ENCODE measurements at places on chromosomes 6 and 20.

GRCh38 chr6:10461850-10462249 is 47.0 kb upstream of the TFAP2A start:
- DNase-seq, result no peak

- DNase-seq, result no peak
Observed at GRCh38 chr6:5481750-5482149, 220.4 kb downstream of the FARS2 start.

DNA sequence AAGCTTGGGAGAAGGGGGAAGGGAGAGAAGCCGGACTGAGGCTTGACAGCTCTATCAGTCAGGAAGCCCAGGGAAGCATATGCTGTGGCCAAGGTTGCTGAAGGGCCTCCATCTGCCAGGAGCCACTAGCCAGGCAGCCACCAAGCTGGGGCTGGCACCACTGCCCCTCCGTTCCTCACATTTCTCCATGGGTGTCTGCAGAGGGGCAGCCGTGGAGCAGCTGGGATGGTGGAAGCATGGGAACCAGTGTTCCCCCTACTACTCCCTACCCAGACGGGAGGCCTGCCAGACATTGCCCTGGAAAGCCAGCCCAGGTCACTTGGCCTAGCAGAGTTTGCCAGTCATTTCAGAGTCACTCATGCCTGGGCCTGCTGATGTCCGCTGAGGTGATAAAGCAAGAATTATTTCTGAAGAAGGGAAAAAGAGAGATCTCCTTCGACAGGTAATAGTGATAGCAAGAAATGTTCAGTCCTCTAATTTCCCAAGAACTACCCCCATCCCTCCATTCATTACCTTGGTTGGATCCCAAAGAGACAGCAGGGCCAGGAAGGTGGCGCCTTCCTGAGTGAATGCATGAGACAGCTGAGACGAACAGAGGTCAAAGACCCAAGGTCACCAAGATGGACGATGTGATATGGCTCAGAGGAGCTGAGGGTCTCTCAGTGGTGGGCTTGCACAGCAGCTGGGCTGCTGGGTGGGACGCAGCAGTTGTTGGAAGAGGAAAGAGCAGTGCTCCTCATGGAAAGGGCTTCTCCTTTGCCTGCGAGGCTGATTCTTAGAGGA is 21.9 kb downstream of the SNPH start:
- DNase-seq, result no peak

- no peak for DNase-seq
Observed at GRCh38 chr20:34235875-34236274, 5.3 kb upstream of the ASIP start.

- DNase-seq, result no peak
Observed at GRCh38 chr6:91705646-91706045, 1118.8 kb upstream of the MAP3K7 start.

DNA sequence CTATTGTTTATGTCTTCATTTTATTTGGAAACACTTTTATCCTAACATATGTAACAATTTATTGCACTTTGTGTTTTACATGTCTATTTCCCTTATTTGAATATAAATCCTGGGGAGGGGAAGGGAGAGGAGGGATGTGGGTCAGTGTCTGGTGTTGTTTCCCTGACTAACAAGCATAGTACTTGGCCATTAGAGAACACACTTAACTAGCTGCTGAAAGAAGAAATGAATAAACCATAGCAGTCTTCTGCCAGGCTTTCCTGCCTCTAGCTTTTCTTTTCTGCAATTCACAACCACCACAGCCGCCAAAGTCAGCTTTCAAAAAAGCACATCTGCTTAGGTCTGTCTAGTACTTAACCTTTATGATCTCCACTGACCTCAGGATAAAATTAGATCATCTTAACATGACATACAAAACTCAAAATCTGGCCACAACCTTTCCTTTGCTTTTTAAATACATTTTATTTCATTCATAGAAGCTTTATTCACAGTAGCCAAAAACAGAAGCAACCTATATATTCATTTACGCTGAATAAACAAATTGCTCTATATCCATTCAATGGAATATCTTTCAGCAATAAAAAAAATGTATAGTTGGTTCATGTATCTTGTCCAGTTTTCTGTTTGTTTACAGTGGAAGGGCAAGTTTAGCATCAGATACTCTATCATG is 16.3 kb downstream of the PDSS2 start:
- DNase-seq, result peak; percentile 13

DNA sequence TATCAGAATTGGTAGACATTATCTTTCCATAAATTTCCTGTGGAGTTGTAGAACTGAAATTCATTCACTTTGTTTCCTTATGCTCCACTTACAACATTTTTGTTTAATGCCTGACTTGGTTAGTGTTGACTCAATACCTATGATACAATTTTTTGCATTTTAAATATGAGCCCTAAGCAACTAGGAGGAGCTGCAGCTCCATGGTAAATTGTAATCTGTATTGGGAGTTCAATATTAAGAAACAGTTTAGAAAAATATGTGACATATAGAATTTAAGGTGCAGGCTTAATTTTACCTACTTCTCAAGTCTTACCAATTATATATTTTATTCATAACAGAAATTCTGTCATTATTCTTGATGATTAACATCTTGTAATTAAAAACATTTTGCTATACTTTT is 868.3 kb downstream of the EYS start:
- no peak for DNase-seq

GRCh38 chr20:39913274-39913673 is 775.8 kb downstream of the MAFB start:
- DNase-seq, result peak; percentile 10

DNA sequence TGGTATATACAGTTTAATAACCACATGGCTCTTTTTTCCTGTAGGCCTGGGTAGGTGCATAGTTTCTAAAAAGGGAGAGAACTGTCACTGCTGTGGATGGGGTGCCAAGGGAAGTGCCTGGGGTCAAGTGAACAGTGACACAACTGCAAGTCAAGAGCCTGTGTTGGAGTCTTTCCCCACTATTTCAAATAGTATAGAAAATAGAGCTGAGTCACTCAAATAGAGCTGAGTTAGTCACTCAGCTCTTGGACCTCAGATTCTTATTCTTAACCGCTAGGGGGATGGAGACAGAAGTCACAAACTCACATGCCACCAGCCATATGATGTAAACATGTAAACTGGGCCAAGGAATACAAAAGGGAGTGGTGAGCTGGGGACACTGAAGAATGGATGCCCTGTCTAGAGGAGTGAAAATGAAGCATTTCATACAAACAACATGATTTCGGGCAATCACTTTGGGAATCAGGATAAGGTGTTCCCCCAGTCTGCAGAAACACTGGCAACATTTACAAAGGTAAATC is 2.1 kb downstream of the NQO2 start:
- DNase-seq, result peak; percentile 92

DNA sequence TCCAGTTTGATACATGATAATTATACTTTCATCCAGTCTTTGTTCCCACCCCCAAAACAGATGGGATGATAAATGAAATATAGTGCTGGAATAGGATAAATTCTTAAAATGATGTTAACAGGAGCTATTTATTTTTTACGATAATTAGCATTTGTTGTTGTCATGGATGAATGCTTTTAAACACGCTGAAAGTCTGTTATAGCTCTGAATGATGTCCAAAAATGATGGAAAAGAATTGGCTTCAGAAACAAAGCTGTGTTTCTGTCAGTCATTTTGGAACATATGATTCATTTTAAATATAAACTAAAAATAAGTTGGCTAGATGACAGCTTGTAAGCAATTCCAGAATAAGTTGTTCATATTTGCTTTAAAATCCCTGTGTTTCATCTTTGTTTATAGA is 237.4 kb downstream of the GRIK2 start:
- DNase-seq, result no peak

GRCh38 chr6:3233904-3234303 is 6.5 kb upstream of the TUBB2B start:
- no peak for DNase-seq

- peak; percentile 6 for DNase-seq
Observed at GRCh38 chr20:9532069-9532838, 17.9 kb downstream of the LAMP5 start.

GRCh38 chr6:46525583-46525982 is 34.3 kb upstream of the RCAN2 start:
- DNase-seq, result no peak

DNA sequence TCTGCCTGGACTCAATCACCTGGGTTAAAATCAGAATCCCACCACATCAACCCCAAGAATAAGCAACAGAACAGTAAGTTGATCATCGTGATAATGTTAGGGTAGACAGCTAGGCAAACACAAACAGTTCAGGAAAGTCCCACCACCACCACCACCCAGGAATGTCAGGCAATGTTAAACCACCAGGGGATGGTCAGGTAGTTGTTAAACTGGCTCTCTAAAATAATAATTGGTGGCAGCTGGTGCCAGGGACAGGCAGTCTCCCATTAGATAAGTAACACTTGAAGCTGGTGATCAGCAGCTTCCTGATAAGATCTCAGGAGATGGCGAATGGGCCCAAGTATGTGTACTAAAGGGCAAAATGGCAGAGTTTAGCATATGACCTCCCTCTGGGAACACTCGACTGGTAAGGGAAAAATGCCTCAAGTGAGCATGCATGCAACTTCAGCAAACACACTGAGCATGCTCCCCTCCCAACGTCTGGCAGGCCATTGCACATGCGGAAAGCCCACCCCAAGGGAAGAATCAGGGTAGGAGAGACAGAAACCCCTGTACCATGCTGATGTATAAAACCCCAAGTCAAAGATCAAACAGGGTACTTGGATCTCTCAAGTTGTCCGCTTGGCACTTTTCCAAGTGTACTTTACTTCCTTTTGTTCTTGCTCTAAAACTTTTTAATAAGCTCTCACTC is 66.6 kb downstream of the IPCEF1 start:
- DNase-seq, result no peak

DNA sequence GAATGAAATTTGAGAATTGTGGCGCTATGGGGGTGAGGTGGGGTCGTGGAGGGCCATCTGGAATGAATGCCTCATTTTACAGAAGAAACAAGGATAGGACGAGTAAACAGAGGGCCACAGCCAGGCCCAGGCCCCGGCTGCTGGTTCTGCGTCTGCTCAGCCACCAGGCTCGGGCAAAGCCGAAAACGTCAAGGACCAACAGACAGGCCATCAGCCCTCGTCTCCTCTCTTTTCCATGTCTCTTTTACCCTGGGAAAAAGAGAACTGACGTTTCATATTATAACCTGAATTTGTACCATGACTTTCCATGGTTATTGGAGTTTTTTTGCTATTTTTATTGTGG is 212.4 kb upstream of the ARID1B start:
- no peak for DNase-seq

- no peak for DNase-seq
Observed at GRCh38 chr20:63785691-63786131, 45.4 kb downstream of the ZBTB46 start.

DNA sequence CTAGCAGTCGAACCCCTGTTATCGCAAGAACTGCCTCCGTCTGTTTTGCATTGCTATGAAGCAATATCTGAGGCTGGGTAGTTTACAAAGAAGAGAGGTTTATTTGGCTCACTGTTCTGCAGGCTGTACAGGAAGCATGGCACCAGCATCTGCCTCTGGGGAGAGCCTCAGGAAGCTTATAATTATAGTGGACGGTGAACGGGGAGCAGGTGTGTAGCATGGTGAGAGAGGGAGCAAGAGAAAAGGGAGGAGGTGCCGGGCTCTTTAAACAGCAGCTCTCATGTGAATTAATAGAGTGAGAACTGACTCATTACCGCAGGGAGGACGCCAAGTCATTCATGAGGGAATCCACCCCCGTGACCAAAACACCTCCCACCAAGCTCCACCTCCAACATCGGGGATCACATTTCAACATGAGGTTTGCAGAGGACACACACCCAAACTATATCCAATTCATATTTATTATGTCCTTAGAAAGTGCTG is 172.6 kb upstream of the KCNG1 start:
- peak; percentile 73 for DNase-seq

DNA sequence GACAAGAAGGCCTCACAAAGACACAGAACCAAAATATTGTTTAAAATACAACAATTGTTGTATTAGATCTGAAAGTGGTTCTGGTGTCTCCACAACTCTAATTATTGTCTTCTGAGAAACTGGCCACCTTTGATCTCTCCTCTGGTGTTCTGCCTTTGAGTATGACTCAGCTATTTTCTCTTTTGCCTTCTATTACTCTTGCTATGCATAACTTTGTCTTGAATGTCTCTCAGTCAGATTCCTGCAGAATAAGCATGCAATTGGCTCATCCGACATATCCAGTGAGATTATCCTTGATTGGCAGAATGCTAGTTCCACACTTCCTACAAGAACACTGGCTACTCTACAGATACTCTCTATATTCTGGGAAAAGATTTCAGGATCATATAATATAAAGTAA is 14.3 kb upstream of the EPM2A start:
- peak; percentile 82 for DNase-seq

DNA sequence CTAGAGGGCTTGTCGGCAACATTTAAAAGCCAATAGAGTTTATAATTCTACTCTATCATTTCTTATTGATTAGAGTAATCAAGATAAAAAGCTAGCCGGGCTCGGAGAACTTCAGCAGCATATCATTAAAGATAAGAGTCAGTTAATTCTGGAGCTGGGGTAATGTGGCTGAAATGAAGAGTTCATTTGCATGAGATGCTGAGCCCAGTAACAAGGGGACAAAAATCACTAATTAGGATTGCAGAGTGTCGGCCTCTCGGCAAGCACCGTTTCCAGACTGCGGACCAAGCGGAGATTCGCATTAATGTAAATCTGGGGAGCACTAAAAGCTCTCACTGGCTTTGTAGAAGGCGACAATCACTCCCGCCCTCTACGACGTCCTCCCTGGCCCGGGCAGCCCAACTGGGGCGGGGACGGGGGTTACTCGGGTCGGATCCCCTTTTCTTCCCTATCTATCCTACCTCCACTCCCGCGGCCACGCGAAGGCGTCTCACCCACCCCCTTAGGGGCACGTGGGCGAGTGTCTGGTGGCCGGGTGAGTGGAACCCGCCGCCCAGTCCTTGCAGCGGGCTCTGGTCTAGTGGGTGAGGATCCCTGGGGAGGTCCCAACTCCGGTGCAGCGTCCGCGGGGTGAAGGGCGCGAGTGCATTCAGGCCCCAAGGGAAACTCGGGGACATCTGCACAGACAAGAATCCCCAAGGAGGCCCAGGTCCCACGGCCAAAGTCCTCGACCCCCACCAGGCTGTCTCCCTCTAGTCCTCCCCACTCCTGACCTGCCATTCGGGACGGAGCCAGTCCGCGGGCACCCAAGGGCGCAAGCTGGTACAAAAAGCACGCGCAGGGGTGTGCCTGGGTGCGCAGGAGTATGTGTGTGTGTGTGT is 42.2 kb upstream of the OSTM1 start:
- no peak for DNase-seq

DNA sequence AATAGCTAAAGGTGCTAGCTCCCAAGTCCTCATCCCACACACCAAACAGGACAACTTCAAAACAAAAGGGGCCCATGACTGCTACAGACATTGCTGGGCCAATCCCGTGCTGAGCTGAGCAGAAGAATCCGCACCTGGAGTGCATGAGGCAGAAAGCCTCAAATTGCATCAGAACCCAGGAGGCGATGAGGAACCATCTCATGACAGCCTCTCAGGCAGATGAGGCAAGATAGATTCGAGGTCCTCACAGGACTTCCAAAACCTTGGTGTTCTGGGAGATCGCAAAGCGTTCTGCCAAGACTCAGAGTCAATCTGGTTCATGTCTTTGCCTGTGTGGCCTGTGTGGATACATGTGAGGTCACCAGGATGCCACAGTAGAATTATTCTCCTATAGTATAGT is 32.8 kb upstream of the SSTR4 start:
- DNase-seq, result no peak

GRCh38 chr6:149128489-149129145 is 188.9 kb upstream of the TAB2 start:
- DNase-seq, result no peak
